ENCODE measurements at places on chromosomes 16 and 17.

DNA sequence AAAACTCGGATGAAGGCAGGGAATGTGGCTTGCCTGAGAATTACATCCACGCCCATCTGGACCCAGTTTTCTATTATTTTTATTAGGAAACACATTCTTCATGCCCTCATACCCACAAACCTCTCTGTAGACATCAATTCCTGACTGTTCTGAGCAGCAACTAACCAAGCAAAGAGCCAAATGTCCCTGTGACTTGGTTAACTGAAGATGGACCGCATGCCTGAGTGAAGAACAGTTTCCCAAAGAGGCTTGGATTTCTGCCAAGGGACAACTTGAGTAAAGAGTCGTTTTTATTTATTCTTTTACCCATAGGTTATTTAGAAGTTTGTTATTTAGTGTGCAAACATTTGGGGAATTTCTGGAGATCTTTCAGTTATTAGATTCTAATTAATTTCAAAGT is 259.8 kb downstream of the GRIN2A start:
- no peak for DNase-seq

DNA sequence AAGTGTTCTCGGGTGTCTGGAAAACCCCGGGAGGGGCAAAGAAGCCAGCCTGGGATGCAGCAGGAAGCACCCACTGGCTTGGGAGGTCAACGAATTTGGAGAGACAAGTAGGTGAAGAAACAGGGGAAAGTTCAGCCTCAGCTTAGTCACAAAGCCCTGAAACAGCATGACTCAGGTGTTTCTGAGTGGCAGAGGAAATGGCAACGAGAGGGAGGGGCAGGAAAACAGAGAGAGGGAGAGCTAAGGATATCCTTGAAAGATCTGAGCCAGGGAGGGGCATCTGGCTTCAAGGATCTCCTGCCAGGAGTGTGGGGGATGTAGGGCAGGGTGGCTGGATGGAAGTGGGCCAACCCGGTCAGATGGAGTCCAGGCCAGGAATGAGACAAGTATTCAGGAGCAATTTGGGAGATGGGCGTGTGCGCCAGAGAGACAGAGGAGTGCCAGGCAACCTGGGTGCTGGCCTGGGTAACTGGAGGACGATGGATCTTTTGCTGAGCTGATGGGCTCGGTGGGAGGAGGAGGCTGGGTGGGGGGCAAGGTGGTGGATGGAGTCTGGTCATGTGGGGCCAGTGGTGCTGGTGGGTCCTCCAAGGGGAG is 27.2 kb downstream of the ABCC3 start:
- no peak for DNase-seq

DNA sequence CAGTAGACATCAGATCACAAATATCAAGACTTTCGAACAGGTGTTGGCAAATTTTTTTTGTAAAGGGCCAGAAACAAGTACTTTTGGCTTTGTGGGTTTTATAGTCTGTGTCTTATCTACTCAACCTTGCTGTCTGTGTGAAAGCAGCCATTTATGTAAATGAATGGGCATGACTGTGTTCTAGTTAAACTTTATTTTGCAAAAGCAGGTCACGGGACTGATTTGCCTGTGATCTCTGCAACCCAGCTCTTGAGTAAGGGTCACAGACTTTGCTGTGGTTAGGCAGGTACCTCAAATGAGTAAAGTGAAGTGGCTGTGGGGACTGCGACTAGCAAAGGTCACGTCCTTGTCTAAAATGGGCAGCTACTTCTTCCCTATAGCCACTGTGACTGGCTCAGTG is 136.5 kb downstream of the FTO start:
- no peak for DNase-seq

DNA sequence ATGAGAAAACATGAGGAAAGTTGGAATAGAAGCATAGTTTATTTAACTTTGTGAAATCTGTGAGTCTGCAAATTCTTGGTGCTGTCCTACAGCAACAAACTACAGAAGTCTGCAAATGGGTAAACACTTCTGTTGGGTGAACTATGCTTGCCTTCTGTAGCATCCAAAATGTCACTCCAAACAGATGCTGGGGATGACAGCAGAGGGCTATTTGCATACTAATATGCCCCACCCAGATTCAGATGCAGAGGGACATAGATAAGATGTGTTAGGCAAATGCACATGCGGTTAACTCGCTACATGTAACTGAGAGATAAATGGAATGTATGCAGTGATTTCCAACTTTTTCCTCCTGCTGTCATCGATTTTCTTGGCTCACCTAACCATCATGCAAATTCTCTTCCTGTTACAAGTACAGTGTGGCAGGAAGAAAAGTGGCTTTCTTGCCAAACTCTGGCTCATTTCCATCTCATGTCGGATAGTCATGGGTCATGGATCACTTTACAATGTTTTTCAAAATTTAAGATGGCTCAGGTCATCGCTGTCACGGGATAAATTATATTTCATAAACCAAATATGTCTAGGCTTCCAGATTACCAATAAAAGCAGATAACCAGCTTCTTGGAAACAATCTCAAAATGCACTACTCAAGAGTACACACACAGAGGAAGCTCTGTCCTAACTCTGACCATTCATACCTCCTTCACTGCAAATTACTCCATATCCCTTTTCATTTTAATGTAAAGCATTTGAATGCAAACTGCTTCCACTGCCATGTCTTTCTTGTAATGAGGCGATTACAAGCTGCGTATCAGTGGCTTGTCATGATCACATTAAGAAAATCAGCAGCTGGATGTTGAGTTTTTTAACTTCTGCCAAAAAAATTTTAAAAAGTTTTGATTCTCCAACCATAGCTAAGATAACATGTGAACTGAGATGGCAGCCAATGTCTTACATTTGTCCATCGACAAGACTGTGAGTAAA is 47.7 kb downstream of the ADAMTS18 start:
- no peak for DNase-seq

DNA sequence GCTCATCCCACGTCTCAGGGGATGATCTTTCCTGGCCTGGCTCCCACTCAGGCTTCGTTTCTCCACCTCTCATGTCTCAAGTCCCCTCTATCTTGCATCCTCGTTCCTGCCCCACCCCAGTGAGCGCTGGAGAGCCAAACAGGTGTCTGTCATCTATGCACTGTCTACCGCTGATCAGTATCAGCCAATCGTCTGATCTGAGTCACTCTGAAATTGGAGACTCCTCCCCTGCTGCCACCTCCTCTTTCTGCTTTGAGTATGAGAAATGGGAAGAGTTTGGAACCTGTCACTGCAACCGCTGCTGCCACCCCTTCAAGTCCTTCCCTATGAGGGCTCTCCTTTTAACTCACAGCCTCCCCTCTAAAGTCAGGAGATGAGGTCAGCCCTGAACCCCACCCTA is 28.0 kb downstream of the FZD2 start:
- no peak for DNase-seq

DNA sequence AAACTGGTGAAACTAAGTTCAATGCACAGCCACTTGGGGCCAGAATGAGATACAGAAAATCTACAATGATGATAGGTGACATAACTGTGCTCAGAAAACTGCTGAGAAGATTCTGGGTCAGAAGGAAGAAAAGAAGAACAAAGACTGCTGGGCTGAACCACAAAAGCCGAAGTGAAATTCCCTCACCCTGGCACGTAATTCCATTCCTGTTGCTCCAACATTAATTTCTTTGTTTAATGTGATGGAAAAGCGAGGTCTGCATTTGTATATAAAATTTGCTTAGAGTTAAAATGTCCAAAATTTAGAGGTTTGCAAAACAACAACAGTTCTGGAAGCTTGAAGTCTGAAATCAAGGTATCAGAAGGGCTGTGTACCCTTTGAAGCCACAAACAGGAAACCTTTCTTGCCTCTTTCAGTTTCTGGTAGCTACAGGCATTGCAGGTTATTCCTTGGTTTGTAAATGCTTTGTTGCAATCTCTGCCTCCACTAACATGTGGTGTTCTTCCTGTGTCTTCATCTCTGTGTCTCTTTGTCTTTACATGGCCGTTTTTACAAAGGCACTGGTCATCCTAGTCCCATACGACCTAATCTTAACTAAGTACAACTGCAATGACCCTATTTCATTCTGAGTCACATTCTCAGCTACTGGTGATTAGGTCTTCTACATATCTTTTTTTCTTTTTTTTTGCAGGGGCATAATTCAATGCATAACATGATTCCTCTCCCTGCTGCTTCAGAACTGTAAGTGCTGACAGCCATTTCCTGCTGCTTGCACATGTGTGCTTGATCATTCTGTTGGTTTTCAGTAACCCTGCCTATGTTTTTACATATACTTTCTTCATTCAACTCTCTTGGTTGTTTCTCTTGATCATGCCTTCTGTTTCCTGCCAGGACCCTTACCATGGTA is 603.0 kb upstream of the CDH8 start:
- DNase-seq = no peak

DNA sequence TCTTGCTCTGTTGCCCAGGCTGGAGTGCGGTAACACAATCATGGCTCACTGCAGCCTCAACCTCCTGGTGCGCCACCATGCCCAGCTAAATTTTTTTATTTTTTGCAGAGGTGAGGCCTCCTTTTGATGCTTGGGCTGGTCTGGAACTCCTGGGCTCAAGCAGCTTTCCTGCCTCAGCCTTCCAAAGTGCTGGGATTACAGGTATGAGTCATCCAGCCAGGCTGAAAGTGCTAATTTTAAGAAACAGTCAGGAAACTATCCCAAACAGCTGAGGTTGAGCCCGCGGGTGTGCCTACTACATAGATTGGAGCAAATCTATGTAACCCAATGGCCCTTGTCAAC is 738 bp upstream of the XPO6 start:
- DNase-seq = no peak

DNA sequence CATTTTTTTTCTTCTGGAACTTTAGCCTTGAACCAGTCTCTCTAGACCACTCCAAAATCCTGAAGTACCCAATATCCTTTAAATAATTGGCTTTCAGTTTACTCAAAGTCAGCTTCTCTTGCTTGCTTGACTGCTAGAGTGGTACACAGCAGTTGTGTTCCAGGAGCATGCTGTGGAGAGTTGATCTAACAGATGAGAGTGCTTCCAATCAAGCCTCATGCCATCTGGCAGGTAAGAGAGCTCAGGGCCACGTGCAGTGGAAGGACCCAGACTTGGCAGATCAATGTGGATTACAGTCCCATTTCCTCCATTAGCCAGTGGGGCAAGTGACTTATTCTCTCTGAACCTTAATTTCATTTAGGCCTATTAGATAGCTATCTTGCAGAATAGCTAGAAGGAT is 15.7 kb downstream of the CNEP1R1 start:
- no peak for DNase-seq

GRCh38 chr16:57941016-57941664 is 29.8 kb downstream of the CNGB1 start:
- DNase-seq = peak; percentile 71

Data from spinal cord (tissue), 10 donors.